ENCODE measurements at places on chromosomes 3 and 15. TPM values are rescaled to one million over a fixed set of nuclear protein-coding genes. Genes with fewer than 3 reads are reported as not detected.
A peak's percentile ranks its signal among the peaks of the same experiment; 100 is the strongest.

GRCh38 chr3:156705761-156706616 lies 31.6 kb downstream of the TIPARP start:
- DNase-seq: peak; percentile 23

GRCh38 chr3:94167796-94168195 lies 104.9 kb downstream of the NSUN3 start:
- DNase-seq: no peak

DNA sequence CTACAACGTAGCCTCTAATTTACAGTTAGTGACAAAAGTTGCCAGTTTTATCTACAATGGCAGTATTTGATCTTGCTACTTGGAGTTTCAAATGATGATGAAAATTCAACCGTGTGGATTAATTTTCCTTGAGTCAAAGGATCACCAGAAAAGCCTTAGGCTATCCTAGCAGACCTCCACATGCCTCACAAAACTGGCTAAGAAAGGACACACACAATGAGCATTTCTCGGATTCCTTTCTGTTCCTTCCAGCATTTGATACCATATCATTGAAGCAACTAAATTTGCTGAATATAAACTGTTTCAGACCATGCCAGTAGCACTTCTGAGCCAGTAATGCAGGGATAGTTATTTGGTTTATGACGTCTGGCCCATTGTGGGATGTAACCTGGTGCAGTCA lies 587.4 kb upstream of the MDFIC2 start:
- DNase-seq: no peak

GRCh38 chr3:196057760-196058331 lies 24.0 kb downstream of the TFRC start:
- no peak for DNase-seq

GRCh38 chr3:184320104-184320445 lies 5.7 kb downstream of the EIF4G1 start:
- DNase-seq: peak; percentile 94

DNA sequence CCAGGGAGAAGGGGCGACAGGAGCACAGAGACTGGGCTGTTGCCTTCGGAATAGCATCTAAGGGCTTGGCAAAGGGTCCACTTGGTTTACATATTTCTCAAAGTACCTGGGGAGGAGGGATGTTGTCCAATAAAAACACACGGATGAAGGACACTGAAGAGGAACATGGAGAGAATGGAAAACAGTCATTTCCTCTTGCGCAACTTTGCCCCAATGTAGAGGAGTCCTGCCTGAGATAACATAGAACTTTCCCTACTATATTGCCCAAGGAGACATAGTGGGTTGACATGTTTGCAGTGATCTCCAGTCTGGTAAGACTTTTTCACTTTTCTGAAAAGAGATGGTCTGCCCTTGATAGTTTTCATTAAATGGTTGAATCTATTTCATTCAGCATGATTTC lies 468.8 kb upstream of the SUCLG2 start:
- no peak for DNase-seq

DNA sequence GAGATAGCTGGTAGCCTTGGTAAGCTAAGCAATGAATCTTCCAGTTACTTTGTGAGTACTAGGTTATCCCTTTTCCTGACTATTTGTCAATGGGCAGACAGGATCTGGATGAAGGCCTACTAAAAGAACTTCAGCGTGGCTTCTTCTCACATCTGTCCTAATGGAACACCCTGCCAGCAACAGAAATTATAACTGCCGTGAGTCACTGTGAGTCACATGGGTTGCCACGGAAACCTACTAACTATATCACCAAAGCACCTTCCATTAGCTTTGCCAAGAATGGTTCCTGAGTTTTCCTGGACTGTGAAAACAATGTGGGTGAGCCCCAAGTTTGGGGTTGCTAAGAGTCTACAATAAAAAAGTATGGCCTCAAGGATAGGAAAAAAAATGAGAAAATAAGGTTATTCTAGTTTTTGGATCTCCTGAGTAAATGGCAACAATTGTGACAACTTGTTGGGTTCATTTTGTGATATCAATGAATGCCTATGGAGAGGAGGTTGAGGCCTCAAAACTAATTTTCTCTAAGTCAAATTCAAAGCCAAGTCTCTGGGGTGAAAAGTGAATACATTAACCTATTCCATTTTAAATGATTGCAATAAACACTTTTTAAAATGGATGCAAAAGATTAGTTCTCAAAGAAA lies 195.1 kb upstream of the ICE2 start:
- no peak for DNase-seq

DNA sequence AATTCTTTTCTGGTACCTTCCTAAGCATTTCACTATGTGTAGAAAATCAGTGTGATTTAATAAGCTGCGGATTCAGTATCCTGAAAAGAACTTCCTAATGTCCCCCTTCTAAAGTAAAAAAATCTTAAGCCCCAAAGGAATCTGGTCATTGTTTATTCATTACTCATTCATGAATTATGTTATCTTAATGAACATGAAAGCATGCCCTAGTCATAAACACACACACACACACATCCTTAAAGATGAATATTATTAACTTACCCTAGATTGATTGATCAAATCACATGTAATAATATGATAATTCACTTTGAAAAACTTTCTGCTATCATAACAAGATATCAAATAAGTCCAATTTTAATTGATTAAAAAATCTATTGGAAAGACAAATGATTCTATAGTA lies 96.4 kb upstream of the BFSP2 start:
- no peak for DNase-seq

DNA sequence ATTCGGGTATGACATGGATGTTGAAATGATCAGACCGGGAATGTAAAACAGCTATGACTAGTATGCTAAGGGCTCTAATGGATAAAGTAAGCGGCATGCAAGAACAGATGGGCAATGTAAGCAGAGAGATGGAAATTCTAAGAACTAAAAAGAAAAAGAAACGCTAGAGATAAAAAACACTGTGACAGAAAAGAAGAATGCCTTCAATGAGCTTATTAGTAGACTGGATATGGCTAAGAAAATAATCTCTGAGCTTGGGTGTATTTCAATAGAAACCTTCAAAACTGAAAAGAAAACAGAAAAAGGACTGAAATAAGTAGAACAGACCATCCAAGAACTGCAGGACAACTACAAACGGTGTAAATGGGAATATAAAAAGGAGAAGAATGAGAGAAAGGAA lies 101.2 kb downstream of the HES1 start:
- DNase-seq: no peak

DNA sequence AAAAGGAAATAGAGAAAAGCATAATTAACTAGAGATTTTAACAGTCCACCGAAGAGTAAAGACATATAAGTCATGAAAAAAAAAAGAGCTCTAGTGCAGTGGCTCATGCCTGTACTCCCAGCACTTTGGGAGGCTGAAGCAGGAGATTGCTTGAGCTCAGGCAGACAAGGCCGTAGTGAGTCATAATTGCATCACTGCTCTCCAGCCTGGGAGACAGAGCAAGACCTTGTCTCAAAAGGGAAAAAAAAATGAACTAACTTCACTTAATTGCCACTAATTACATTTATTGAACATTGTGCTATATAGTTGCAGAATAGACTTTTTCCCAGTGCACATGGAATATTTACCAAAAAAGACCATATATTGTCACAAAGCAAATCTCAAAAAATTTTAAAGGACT lies 221.8 kb downstream of the CBLB start:
- DNase-seq: no peak

- DNase-seq: no peak
Measured at GRCh38 chr3:123971406-123971805, 10.4 kb upstream of the CCDC14 start.

- DNase-seq: no peak
Measured at GRCh38 chr15:95326431-95327182, 1003.9 kb upstream of the NR2F2 start.

- no peak for DNase-seq
Measured at GRCh38 chr3:60399292-60399691, 852.0 kb downstream of the FHIT start.

DNA sequence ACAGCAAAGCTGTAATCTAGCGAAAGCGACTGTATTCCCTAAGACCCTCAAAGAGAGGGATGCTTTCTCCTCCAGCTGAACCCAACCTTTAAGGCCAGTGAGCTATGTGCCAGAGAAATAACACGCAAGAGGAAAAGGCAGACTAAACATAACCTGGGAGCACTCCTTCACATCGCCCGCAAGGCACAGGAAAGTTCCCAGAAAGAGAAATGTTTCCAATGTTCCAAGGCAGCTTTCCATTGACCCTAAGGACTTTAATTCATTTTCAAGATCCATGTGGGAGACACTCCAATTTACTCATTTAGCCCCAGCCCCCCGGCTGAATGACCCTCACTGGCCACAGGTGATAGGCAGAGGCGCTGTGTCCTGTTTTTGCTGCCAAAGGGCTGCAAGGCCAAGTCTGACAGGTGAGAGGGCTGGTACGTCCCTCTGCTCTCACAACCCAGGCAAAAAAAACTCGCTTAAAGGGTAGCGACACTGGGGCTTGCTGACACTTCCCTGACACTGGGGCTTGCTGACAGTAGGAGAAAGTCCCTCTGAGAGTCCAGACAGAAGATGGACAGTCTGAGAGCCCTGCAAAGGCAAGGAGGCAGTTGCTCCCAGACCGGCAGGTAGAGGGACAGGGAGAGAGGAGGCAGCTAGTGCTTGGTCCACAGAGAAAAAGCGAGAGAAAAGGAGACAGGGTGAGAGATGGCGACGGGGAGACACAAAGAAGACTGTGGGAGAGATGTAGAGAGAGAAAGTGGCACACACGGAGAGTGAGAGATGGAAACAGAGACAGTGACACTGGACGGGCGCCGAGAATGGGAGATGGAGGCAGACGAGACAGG lies 702 bp downstream of the ARHGEF3 start:
- peak; percentile 53 for DNase-seq

DNA sequence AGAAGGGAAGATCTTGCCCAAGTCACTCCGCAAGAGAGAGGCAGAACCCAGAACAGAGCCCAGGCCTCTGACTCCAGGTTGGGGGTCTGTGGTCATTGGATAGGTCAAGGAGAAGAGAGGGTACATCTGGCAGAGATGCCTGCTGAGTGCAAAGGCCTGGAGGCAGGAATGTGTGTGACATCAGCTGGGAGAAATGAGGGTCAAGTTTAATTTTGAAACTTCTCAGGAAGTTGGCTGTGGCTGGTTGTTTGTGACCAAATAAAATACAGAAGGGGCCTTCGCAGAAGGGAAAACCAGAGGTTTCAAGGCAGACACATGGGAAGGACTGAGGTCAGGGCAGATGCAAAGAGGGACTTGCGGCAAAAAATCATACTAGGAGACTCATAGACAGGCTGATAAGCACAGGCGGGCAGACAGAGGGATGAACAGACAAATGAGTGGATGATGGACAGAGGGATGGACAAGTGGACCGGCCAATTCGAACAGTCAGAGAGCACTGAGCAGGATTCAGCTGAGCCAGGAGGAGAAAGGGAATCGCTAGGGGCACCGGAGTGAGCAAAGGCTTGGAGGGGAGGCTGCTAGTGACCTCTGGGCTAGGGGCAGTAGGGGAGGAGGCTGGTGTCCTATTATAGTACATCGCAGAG lies 28.8 kb upstream of the CACNA2D2 start:
- DNase-seq: no peak

- DNase-seq: peak; percentile 72
Measured at GRCh38 chr15:66080717-66081398, 172.7 kb downstream of the MEGF11 start.

- DNase-seq: no peak
Measured at GRCh38 chr3:166897811-166898210, 482.3 kb downstream of the ZBBX start.

- no peak for DNase-seq
Measured at GRCh38 chr3:98730338-98730737, 32.8 kb upstream of the ST3GAL6 start.

- DNase-seq: no peak
Measured at GRCh38 chr3:27826448-27826847, 104.3 kb upstream of the EOMES start.

GRCh38 chr3:123318374-123318773 lies 116.6 kb downstream of the SEC22A start:
- DNase-seq: no peak

DNA sequence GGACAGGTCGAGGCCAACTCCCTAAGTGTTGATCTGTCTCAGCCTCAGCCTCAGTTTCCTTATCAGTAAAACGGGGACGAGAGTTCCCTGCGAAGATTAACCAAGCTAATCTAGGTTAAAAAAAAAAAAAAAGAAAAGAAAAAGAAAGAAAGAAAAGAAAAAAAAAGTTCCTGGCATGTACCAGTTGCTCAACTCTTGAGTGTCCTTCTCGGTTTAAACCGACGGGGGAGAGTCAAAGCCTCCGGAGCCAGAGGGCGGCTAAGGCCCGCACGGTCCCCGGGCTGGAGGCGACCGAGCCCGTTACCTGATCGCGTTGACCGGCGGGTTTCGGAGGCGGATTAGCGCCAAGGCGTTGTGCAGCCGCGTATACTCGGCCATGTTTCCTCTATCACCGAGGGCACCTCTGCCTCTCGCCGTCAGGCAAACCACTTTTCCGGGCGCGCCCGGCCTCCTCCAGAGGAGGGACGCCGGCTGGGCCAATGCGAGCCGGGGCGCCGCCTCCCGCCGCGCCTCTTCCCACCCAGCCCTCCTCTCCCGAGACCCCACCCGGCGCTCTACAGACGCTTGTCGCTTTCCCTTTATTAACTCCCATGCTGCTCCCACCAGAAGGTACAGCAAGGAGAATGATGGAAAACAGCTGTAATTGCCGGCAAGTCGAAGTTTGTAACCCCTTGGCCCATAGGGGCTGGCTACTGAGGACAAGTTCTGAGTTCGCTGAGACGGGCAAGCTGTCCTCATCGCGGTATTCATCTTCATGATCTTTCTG lies at the start of gene EHHADH:
Gene EHHADH (minus strand): TSS at position 405 of the 766 bp plus-strand sequence. CDS start 27 bp downstream, at position 378.
- DNase-seq: peak; percentile 94

DNA sequence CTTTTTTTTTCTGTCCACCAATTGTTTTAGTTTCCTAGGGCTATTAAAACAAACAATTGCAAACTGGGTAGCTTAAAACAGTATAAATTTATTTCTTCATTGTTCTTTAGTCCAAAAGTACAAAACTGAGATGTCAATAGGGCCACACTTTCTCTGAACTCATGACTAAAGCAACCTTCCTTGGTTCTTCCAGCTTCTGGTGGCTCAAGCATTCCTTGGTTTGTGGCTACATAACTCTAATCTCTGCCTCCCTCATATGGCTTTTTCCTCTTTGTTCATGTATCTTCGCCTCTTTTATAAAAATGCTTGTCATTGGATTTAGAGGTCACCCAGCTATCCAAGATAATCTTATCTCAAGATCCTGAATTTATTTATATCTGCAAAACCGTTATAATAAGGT lies 914.5 kb upstream of the EPHA6 start:
- no peak for DNase-seq

Gene SAXO2
- total RNA-seq: 4.3 TPM

Gene MAP1A
- total RNA-seq: 3.1 TPM

Gene CYP1A2
- not detected for total RNA-seq

Gene CFAP92
- total RNA-seq: 0.47 TPM

Gene RETNLB
- total RNA-seq: not detected

Gene CLDN18
- not detected for total RNA-seq

Gene WDR49
- 0.79 TPM for total RNA-seq

Gene GPR87
- not detected for total RNA-seq

Gene HDGFL3
- 5.8 TPM for total RNA-seq

Gene FGD5
- total RNA-seq: 4.3 TPM

Gene PLS1
- total RNA-seq: 13.0 TPM

Gene CRTC3
- 11.2 TPM for total RNA-seq

Data from pancreas (tissue), 10 donors.